Neural progenitor cell (in vitro differentiated cells): ENCODE measurements at places on chromosomes 16 and 17.

- DNase-seq, result peak; percentile 30
Observed at GRCh38 chr17:6018788-6019187, 51.4 kb upstream of the WSCD1 start.

DNA sequence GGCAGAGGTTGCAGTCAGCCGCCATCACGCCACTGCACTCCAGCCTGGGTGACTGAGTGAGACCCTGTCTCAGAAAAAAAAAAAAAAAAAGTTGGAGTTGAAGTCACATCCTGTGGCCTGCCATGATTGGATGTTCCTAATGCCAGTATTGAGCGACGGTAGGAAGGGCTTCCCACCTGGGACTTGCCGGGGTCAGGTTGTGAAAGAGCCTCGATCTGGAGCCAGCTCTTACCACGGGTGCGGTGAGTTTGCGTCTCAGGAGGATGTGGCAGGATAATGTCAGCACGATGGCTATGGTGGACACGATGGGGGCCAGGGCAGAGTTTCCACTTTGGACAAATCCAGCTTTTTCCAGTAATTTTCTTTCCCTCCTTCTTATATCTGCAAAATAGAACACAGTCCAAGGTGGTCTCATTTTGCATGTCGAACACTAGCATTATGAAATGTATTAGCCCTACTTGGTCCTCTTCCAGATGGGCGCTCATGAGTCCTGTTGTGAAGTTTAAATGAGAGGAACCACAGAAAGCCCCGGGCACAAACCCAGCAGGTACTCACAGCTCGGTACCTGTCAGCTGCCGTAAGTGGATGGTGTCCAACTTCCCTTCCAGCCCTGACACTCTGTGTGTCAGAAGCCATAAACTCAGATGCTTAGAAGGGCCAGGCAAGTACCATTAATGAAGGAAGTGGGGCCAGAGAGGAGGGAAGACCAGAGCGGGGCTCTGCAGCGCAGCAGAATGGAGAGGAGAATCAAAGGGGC is 22.2 kb downstream of the ABCC12 start:
- no peak for DNase-seq

- peak; percentile 25 for DNase-seq
Observed at GRCh38 chr16:49021136-49021535, 260.5 kb downstream of the CBLN1 start.

DNA sequence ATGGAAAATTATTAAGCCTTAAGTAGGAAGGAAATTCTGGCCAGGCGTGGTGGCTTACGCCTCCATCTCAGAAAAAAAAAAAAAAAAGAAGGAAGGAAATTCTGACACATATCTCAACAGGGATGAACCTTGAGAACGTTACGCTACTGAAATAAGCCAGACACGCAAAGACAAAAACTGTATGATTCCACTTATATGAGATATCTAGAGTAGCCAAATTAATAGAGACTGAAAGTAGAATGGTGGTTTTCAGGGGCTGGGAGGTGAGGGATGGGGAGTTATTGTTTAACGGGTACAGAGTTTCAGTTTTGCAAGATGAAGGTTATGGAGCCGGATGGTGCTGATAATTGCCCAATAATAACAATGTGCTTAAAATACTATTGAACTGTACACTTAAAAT is 16.2 kb upstream of the HNF1B start:
- no peak for DNase-seq

GRCh38 chr16:19165101-19165500 is 2.9 kb upstream of the SYT17 start:
- DNase-seq, result no peak

DNA sequence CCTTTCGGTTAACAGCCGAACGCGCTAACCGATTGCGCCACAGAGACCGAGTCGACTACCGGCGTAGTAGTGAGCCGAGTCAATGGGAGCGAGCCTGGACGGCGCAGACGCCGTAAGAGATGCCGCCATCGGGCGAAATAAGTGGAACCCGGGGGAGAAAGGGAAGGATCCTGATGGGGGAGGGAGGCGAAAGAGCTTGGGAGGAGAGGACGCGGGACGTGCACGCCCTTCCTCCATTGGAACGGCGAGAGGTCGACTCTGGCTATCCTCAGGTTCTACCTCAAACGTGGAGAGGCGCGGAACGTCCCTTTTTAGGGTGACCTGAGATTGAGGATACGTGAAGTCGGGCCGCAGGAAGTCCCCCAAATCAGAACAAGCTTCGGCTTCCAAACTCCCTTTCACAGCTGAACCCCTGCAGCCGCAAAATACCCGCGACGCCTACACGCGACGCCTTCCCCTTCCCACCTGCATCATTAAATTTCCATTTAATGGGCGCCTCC is 683 bp upstream of the PSMB3 start:
- DNase-seq, result peak; percentile 94

DNA sequence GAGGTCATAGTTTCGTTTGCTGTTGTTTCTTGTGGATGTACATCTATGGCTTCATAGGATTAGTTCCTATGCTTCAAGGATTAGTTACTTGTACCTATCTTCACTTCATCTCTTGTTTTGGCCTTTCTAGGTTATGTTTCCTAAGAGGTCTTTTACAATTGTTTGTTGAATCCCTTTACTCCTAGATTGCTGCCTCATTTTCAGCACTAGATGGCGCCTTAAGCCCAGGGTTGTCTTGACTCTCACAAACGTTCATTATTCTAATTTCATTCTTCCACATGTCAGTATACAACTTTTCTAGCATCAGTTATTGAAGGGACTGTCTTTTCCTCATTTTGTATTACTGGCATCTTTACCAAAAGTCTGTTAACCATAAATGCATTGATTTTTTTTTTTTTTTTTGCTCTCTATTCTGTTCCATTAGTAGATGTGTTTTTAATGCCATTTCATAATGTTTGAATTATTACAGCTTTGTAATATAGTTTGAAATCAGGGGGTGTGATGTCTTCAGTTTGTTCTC is 45.0 kb upstream of the NACA2 start:
- peak; percentile 55 for DNase-seq

- DNase-seq, result peak; percentile 51
Observed at GRCh38 chr17:35046740-35047283, 16.7 kb downstream of the RFFL start.

DNA sequence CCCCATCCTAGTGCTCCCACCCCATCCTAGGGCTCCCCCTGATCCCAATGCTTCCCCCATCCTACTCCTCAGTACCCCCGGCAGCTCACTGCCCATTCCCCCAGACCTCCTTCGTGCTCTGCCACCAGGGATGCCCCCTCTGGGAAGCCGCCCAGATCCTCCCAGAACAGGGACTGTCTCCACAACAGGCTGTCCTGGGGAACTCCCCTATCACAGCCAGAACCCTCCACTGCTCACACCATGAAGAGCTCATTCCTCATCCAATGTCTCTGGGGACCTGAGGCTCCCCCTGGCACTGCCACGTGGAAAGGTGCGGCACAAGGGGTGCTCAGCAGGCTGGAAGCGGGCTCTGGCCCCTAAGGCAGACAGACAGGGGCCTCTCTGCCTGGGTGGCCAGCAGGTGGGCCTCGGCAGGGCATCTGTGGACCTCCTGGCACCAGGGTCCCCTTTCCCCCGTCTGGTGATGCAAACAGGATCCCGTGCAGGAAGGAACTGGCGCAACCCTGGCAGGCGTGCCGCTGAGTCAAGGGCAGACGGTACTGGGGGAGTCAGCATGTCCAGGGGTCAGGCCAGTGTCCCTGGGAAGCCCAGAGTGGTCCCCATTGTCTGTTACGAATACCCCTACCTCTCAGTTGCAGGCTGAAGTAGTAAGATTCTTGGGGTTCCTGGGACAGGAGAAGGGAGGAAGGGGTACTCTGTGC is 14.8 kb upstream of the PVALEF start:
- DNase-seq, result no peak

GRCh38 chr17:63189930-63190329 is 223.9 kb downstream of the TANC2 start:
- DNase-seq, result no peak

DNA sequence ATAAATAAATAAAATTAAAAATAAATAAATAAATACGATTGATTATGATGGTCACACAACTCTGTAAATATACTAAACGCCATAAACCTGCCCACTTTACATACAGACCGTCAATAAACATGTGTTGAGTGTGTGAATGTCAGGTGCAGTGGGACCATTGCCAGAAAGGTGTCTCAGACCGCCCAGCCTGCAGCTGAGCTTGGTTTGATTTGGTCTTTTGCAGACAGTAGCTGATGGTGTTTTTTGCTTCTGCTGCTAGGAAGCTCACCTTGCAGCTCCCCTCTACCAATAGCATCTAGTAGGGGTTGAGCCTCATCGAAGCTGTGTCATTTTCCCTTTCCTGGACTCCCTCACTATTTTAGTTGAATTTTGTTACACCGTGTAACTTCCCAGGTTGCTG is 23.5 kb downstream of the UBALD1 start:
- no peak for DNase-seq

DNA sequence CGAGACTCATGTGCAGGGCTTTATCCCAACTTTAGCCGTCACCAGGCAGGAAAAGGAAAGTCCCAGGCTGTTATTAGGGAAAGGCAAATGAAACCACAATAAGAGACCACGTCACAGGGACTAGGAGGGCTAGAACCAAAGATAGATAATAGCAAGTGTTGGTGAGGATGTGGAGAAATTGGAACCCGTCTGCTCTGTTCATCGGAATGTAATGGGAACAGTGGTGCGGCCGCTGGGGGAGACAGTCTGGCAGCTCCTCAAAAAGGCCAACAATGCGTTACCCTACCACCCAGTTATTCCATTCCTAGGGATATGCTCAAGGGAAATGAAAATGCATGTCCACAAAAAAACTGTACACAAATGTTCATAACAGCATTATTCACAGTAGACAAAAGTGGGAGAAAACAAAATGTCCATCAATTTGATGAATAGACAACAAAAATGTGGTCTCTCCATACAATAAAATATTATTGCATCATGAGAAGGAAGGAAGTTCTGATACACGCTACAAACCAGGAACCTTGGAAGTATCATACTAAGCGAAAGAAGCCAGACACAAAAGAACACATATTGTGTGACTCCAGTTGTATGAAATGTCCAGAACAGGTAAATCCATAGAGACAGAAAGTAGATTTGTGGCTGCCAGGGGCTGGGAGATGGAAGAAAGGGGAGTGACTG is 19.5 kb upstream of the USP10 start:
- DNase-seq, result no peak

DNA sequence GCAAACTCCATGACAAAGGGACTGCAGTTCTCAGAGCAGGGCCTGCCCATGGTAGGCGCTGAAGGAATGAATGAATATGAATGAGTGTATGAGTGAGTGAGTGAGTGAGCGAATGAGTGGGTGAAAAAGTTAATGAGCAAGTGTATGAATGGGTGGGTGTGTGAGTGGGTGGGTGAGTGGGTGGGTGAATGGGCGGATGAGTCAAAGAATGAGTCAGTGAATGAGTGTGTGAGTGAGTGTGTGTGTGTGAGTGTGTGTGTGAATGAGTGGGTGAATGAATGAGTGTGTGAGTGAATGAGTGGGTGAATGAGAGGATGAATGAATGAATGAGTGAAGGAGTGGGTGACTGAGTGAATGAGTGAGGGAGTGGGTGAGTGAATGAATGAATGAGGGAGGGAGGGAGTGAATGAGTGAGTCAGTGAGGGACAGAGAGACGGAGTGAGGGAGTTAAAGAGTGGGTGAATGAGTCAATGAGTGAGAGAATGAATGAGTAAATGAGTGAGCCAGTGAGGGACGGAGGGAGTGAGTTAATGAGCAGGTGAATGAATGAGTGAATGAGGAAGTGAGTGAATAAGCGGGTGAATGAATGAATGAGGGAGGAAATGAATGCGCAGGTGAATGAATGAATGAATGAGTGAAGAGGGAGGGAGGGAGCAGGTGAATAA is 11.1 kb upstream of the CHMP6 start:
- DNase-seq, result no peak

GRCh38 chr17:11880714-11881113 is 116.6 kb downstream of the ZNF18 start:
- peak; percentile 48 for DNase-seq

DNA sequence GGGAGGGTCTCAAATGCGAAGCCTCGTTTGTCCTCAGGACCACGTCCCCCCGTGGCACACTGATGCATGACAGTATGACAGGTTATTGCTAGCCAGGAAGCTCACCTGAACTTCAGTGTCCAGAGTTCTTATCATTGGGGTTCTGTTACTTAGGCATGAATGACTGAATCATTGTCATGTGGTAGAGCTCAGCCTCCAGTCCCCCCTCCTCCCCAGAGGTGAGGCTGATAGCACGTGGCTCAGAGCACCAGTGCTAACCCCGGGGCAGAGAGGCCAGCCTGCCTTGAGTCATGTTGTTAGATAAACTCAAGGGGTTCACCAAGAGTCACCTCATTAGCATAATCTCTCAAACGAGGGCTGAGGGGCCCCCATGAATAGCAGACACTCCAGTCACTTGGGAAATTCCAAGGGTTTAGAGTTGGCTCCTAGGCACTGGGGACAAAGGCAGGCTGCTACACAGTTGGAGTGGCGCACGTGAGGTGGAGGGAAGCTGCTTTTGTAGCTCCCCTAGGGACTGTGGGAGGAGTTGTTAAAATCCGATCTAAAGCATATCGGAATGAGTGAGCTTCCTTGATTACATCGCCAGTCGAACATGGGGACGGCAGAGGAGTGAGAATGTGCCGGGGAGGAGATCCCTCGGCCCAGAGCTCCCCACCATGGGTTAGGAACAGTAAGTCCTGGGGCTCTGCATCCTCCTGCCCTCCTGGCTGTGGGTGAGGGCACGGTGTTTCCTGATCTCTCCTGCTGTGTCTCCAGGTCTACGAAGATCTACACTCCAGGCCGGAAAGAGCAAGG is 18.2 kb downstream of the DHX38 start:
- DNase-seq, result peak; percentile 56

GRCh38 chr17:41659427-41660212 is 29.1 kb upstream of the EIF1 start:
- DNase-seq, result no peak

GRCh38 chr17:44095647-44096496 is 25.3 kb downstream of the G6PC3 start:
- peak; percentile 92 for DNase-seq

GRCh38 chr16:81279392-81279791 is 35.4 kb upstream of the GAN start:
- DNase-seq, result no peak

GRCh38 chr17:6269478-6269877 is 165.4 kb downstream of the AIPL1 start:
- peak; percentile 87 for DNase-seq

DNA sequence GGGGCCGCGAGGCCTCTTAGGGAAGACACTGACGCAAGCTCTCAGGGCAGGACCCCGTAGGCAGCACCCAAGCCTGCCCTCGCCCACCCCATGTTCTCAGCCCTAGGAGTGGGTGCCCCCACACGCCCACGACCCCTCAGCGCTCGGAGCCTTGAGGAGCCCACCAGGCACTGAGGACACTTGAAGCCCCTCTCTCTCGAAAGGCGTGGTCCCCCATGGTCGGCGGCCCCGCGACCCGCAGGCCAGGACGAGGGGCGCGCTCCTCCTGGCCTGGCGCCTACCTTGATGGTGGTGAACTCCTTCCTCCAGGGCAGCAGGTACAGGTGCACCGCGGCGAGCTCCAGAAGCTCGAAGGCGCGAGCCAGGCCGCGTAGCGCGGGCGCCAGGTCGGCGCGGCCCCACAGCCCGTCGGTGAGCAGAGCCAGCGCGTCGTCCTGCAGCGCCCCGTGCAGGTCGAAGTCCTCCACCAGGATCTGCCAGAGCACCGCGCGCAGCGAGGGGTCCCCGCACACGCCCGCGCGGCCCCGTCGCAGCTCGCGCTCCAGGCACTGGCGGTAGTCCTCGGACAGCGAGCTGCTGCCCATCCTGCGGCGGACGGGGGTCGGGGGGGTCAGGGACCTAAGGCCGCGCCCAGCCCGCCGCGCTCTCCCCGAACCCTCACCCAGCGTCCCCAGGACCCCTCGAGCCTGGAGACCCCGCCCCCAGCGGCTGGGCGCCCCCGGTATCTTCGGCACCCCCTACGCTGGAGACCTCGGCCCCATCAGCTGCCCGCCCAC is 668 bp downstream of the SPATA2L start:
- peak; percentile 87 for DNase-seq
